ENCODE measurements at places on chromosomes 5 and 9.

- DNase-seq = no peak
Measured at GRCh38 chr5:152136321-152136720, 211.7 kb upstream of the GLRA1 start.

GRCh38 chr5:32044939-32045338 lies 129.2 kb downstream of the GOLPH3 start:
- DNase-seq = no peak

DNA sequence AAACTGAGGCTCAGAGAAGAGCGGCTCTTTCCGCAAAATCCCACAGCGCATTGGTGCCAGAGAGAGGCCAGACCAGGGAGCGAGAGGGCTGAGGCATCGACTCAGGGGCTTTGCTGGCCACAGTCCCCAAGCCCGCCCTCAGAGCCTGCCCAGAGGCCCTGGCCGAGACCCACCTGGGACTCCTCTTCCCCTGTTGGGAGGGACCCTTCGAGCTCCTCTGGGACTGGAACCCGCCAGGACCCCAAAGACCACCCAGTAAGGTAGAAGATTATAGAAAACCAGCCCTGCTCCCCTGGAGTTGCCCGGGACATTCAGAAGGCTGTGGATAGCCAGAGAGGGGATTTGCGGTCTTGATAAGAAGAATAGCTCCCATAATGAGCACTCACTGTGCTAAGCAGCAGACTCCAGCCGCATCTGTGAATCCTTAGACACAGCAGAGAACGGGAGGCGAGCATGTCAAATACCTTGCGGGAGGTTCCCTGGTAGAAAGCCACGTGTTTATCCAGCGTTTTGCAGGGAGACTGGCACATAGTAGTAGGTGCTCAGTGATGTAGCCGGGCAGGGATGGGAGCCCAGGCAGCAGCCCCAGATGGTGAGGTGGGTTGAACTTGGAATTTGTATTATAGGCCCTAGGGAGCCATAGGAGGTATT lies 651 bp upstream of the AK1 start:
- peak; percentile 25 for DNase-seq

DNA sequence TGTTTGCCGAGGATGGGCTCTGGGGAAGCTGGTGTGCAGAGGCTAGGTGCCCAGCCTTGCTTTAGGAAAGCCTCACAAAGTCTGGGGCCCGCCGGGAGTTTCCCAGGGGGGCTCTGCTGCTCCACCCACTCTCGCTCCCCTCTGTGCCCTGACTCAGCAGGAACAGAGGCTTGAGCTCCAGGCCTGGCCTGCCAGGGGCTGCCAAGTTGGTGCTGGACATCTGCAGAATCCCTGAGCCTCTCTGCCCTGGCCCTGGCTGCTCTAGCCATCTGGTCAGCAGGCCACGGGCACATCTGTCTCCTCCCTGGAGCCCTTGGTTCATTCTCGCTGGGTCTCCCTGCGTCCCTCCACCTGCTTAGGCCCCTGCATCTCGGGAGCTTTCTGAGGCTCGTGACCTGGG lies 647 bp upstream of the ADAMTSL2 start:
- no peak for DNase-seq

DNA sequence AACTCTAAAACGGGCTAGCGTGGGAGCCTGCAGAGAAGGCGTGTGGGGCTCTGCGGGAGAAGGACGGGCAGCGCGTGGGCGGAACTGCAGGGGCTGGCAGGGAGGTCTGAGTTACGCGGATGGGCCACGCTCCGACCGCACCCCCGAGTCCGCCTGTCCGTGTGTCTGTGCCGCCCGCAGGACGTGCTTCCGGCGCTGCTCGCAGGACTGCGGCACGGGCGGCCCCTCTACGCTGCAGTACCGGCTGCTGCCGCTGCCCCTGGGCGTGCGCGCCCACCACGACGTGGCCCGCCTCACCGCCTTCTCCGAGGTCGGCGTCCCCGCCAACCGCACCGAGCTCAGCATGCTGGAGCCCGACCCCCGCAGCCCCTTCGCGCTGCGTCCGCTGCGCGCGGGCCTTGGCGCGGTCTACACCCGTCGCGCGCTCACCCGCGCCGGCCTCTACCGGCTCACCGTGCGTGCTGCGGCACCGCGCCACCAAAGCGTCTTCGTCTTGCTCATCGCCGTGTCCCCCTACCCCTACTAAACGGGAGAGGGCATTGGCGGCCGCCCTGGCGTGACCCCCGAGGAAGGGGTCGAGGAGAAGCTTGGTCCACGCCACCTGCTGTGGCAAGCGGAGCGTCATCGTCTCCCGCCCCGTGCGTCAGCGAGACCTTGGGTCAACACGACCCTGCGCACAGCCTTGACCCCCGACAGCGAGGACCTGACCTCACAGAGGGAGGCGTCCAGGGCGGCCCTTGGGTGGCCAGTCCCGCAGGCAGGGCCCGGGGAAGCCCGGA lies 11.4 kb upstream of the ASS1 start:
- peak; percentile 56 for DNase-seq

DNA sequence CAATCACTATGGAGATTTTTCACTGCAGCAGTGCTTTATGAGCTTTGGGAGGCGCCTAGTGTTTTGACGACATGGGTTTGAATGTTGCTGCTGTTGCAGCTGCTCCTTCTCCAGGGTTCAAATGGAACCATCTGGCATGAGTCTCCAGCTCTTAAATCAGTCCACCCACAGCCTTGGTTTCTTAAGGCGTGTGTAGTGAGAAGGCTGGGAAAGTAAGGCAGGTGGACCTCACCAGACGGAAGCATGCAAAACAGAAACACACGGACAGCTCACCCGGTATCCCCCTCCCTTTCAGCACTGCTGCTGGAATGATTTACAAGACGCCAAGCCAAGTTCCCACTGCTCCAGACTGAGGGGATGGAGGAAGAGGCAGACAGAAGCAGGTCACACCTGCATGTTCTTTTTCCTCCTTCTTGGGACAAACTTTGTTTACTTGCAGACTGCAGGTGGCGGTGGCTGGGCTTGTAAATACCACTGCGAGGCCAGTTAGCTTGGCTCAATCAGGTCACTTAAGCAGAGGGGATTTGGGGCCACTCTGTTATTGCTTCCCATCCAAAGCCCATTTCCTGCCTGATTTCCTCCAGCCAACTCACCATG lies 47.4 kb downstream of the ADAM19 start:
- DNase-seq = no peak

- no peak for DNase-seq
Measured at GRCh38 chr5:76404223-76405211, 1.4 kb downstream of the IQGAP2 start.

DNA sequence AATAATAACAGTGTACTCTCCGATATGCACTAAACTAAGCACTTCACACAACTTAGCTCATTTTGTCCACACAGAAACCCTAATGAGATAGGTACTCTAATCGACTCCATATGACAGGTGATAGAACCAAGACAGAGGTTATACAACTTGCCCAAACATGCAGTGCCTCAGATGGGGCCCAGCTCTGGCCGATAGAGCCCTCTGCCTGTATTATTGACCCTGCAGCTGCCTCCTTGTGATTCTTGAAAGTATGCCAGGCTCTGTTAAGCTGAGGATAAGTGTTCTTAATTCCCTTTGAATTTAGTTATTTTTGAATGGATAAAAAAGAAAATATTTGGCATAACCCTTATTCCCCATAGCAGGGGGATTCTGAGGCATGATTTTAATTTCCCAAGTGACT lies 78.5 kb downstream of the HMHB1 start:
- DNase-seq = peak; percentile 8

GRCh38 chr9:88748566-88749261 lies 213.7 kb downstream of the NXNL2 start:
- DNase-seq = no peak

DNA sequence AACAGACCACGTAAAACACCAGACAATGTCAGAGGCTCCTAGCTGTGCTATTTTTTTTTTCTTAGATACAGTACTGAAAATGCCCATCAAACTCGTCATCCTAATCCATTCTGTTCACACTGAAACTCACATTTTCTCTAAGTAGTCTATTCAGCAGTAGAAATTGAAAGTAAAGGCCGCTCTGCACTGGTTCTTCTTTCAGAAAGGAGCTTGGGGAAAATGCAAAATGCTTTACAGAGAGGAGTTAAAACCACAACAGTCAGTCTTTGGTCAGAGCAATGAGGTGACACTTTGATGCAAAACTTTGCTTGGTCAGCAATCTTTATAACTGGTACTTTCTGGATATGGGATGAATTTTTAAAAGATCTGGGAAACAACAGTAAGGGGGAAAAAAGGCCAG lies 43.8 kb upstream of the SUSD1 start:
- no peak for DNase-seq

- no peak for DNase-seq
Measured at GRCh38 chr5:150576449-150576949, 64.0 kb upstream of the SYNPO start.

DNA sequence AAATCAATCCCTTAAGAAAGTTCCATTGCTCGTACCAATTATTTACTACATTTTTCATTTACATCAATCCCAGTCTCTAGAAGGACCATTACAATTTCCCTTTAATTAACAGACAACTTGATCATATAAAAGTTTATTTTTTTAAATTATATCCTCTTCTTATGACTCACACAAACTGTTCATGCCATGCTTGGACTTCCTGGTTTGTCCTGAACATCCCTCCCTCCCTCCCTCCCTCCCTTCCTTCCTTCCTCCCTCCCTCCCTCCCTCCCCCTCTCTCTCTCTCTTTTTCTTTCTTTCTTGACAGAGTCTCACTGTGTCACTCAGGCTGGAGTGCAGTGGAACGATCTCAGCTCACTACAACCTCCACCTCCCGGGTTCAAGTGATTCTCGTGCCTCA lies 11.6 kb upstream of the CLTB start:
- DNase-seq = no peak

GRCh38 chr9:130138171-130138653 lies 34.0 kb upstream of the NCS1 start:
- DNase-seq = no peak

- DNase-seq = peak; percentile 52
Measured at GRCh38 chr5:135039271-135040033, 5.4 kb upstream of the PITX1 start.

- no peak for DNase-seq
Measured at GRCh38 chr9:113707953-113708695, 168.0 kb upstream of the ZNF618 start.

DNA sequence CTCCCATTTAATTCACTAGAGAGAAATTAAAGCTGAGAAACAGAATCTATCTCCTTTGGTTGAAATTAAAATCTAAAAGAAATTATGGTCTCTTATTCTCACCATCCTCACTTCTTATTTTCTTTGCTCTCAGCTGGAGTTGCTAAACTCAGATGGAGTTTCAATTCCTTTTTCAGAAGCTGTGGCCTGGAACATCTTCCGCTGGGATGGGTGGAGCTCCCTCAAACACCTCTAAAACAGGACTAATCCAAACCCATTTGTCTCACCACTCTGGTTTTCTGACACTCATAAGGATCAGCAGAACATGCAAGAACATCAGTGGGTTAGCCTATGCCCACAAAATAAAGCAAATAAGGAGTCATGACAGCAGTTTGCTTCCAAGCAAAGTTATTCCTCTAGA lies 39.6 kb upstream of the CEP78 start:
- no peak for DNase-seq

DNA sequence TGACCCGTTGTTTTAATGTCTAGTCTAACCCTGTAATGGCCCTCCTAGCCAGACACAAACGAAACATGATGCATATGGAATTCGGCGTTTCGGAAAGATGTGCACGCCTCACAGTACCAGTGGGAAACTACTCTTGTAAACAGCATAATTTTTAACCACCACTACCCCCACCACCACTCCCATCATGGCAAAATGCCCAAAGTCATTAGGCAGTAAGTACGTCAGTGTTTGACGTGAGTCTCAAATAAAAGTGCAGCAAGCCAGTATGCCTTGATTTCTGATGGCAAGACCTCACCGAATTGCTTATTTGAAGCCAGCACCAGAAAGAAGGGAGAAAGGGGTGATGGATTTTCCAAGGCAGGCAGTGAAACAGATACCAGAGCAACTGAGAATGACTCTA lies 71.4 kb downstream of the ADRB2 start:
- no peak for DNase-seq

GRCh38 chr5:139844472-139845145 lies 49.0 kb downstream of the PSD2 start:
- peak; percentile 46 for DNase-seq

DNA sequence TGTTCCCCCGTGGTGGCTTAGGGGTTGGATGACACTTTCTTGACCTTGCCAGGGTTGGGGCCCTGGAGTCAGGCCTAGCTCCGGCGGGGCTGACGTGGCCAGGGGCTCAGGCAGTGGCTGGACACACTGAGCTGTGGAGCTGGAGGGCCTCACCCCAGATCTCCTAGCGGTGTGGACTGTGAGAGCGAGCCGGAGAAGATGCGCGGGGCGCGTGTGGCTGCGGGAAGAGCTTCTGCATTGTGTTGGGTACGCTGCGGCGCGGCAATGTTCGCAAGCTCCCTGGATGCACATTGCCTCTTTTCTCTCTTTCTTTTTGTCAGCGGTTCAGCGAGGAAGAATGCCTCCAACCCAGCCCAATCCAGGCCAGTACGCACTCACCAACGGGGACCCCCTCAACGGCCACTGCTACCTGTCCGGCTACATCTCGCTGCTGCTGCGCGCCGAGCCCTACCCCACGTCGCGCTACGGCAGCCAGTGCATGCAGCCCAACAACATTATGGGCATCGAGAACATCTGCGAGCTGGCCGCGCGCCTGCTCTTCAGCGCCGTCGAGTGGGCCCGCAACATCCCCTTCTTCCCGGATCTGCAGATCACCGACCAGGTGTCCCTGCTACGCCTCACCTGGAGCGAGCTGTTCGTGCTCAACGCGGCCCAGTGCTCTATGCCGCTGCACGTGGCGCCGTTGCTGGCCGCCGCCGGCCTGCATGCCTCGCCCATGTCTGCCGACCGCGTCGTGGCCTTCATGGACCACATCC lies 4.8 kb downstream of the NR2F1 start:
- peak; percentile 49 for DNase-seq

- DNase-seq = no peak
Measured at GRCh38 chr5:90093751-90094485, 315.6 kb downstream of the CETN3 start.

GRCh38 chr5:118257066-118257465 lies 731.3 kb downstream of the DTWD2 start:
- no peak for DNase-seq

DNA sequence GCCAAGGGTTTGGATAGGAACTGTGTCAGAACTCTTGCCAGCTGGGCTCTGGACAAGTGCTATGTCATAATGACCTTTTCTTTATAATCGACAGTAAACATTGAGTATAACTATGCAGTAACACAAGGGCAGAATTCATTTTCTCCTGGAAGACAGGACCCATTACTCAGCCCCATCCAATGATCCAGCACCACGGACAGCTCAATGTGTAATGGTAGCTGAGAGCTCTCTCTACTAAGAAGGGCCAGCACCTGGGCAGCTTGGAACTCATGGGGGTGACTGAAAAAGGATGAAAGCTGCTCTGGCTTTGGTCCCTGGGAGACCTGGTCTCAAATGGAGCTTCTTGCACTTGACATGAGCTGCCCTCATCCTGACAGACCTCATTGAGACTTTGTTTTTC lies 347.8 kb downstream of the TRIM32 start:
- DNase-seq = no peak

GRCh38 chr5:15620501-15620900 lies 120.5 kb downstream of the FBXL7 start:
- no peak for DNase-seq

GRCh38 chr5:55908804-55909203 lies 57.6 kb downstream of the IL31RA start:
- no peak for DNase-seq

- DNase-seq = no peak
Measured at GRCh38 chr5:113524927-113525326, 11.4 kb downstream of the YTHDC2 start.
